ENCODE measurements at places on chromosomes 5 and 9.

DNA sequence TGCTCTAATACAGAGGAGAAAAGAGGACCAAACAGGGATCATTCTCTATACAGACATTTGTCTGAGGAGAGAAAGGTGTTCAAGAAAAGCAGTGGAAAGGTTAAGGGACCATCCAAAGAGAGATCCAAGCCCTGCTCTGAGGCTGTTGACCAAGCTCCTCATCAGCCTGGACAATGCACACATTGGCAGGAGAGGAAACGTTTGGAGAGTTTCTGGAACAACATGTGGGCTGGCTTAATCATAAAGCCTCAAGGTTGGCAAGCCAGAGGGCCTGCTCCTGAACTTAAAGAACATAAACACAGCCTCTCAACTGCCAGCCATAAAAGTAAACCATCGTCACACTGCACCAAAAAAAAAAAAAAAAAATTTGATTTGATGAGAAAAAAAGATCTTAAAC is 184.4 kb upstream of the SLC12A2 start:
- DNase-seq = no peak

- no peak for DNase-seq
Measured at GRCh38 chr5:76476474-76477038, 73.5 kb downstream of the IQGAP2 start.

DNA sequence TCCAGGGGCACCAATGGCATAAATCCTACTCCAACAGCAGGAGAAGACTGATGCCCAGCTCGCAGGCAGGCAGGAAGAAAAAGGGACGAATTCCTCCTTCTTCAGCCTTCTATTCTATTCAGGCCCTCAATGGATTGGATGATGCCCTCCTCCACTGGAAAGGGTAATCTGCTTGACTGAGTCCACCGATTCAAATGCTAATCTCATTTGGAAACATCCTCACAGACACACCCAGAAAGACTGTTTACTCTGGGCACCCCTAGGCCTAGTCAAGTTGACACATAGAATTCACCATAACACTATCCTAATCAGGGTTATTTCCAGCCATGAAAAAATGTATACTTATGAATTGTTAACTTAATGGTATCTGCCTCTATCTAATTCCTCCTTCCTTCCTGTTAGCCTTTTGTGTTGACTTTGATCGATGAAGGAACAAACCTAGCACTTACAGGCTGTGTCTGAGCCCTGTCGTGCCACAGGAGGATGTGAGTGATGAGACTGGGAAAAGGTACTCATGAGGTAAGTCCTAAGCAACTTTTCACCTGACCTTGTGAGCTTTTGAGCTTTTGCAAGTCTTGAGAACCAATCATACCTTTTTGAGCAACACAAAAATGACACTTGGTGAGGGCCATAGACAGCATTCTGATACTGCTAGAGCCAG is 36.5 kb downstream of the FOXD1 start:
- no peak for DNase-seq

GRCh38 chr9:122222791-122223190 is 6.0 kb downstream of the LHX6 start:
- DNase-seq = no peak

GRCh38 chr5:126681970-126682369 is 81.2 kb downstream of the PHAX start:
- DNase-seq = no peak

DNA sequence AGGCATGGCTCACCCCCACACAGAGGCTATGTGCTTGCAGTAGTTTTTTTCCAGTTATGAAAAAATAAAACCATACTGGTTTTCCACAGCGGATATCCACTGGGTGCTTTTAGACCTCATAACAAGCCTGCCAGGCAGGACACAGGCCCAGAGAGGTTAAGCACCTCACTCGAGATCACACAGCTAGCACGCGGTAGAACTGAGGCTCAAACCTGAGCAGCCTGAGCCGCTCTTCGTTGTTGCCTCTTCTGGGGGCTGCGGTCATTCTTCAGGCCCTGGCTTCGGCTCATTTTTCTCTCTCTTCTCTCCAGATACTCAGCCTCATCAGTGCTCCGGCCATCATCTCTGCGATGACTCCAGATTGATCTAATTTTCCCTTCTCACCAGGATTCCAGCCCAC is 196.0 kb downstream of the TTLL11 start:
- DNase-seq = no peak

DNA sequence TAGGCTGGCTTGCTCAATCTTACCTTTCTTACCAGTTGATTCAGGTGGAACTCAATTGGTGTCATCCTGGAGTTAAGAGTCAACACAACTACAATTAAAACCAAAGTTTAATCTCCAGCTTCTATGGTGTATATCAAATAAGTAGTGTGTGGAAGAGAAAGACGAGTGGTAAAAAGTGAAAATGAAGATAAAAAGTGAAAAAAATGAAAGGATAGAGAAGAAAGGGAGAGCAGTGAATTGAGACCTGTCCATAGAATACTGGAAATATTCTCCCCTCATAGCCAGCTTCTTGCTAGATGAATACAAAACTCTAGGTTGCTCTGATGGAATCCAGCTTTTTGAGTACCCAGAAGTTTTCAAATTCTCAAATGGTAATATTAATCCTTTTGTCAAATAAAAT is 76.4 kb downstream of the MEGF10 start:
- no peak for DNase-seq

GRCh38 chr5:3836528-3836927 is 240.9 kb downstream of the IRX1 start:
- no peak for DNase-seq
